Frontal cortex (tissue), 4 donors: ENCODE measurements at places on chromosomes 2 and 18.

- DNase-seq, result peak; percentile 67
Measured at GRCh38 chr2:121080013-121080772, 204.8 kb downstream of the TFCP2L1 start.

GRCh38 chr2:187358531-187358930 lies 89.5 kb downstream of the CALCRL start:
- DNase-seq, result no peak

DNA sequence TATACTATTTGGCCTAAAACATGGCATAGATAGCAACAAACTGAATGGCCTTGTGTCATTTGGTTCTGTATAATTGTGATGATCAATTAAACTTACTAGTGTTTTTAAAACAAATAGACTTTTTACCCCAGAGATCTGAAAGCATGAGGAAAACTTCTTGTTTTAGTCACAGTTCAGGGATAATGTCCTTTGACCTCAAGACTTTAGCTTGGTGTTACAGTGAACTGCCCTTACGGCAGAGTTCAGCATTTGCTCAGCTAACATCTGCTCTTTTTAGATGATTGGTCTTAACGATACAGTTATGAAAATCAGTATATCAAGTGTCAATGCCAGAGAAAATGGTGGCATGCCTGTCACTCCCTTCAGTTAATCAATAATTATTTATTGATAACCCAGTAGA lies 429.2 kb downstream of the PARD3B start:
- DNase-seq, result no peak

- DNase-seq, result no peak
Measured at GRCh38 chr2:234395891-234396420, 100.9 kb downstream of the ARL4C start.

GRCh38 chr18:12287131-12287681 lies 20.8 kb upstream of the TUBB6 start:
- no peak for DNase-seq

- DNase-seq, result no peak
Measured at GRCh38 chr2:31404827-31405226, 9.7 kb downstream of the XDH start.

GRCh38 chr2:24247592-24247991 lies 72.7 kb downstream of the FAM228A start:
- no peak for DNase-seq

DNA sequence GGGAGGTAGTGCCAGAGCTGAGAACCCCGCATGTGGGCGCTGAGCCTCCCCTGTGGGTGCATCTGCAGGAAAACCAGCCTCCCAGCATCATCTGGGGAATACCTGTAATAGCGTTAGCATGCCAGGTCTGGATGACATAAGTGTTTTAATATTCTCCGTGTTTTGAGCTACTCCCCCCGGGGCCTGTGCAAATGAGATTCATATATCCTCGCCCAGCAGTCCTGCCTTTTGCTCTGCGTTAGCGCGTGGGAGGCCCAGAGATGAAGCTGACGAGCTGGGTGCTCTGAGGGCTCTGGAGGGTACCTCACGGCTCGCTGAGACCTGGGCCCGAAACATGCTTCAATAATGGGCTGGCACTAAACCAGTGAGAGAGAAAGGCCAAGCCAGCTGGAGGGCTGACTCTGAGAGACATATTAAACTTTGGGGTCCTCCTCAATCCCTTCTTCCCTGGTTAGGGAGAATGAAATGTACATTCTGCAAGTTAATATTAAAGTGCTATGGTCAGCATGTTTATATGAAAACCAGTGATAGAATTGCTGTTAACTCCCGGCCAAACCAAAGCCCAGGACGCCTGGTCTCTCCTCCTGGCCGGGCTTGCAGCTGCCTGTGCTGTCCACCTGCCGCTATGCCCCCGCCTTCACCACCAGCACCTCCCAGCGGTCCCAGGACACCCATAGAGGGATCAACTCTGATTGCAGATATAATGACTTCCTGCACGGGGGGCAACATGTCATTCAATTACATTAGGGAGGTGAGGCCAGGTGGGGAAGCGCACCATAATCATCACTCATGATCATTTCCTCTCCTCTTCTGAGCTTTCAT lies 77.0 kb downstream of the EDAR start:
- DNase-seq, result no peak

DNA sequence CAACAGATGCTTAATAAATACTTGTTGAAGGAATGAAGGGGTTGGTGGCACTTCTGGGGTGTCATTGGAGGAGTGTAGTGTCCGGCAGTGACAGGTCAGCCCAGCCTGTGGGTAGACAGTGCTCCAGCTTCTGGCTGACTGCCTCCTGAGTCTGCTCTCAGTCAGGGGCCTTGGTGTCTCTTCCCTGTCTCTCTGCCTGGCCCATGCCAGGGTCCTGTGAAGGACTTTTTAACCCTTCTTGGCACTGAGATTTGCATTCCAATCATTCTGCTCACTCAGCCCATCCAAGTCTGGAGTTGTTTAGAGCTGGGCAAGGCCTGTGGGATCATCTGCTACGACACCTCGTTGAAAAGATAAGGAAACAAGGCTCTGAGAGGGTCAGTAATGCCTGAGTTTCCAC lies 1.4 kb upstream of the KCNK3 start:
- no peak for DNase-seq

DNA sequence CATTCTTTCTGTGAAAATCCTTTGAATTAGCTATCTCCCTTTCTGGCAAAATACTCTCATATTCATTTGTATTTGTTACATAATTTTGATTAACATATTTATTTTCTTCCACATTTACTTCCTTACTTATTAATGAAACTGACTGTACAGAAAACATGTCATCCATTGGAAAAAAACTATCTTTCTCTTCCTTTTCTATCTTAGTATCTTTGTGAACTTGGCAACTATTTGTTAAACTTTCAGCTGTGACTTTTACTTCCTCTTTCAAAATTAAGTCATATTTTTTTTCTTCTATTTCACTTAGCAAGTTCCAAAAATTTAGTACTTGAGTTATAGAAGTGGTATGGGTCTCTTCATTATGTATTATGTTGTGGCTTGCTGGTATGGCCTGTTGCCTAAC lies 2.6 kb downstream of the RAD51AP2 start:
- DNase-seq, result no peak

DNA sequence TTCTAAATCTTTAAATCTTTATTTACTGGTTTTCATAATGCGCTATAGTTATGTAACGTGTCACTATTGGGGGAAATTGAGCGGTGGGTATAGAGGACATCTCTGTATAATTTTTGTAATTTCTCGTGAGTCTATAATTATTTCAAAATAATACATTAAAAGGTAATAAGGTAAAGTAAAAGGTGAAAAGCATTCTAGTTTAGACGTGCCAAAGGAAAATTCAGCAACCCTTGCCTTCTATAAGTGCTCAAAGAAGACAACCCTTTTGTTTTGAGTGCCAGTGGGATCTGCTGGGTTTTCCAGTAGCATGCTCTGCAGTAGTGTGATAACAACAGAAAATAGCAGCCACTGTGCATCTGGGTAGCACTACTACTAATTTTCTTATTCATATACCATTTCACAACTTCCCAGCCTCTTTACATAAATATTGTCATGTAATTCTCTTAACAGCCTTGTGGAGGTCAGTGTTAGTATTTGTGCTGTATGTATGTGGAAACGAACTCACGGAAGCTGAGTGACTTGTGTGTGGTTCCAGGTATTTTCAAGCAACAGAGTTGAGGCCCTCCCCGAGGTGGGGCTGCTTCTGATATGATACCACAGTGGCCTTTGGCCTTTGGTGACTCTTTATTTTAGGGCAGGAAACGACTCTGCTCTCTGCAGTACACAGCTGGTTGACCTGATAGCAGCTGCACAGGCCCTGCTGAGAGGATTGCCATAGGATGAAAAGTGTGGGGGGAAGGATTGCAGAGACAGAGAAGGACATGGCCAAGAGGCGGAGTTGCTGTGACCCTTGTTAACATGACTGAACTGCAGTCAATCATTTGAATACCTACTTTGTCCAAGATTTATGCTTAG lies 104.5 kb downstream of the TDRD15 start:
- DNase-seq, result no peak

DNA sequence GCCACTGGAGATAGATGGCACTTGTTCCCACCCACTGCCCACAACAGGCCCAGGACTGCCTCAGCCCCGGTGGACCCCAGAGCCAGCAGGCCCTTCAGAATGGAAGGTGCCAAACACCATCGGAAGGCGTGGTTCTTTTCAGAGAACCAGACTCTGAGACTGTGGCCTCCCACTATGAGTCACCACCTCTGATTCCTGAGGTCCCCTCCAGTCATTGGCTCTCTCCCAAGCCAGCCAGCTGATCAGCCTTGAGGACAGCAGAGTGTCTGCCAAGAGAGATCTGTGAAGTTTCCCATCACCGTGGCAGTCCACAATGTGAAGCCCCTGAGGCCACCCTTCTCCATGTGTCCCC lies 10.4 kb upstream of the MAP3K2 start:
- DNase-seq, result peak; percentile 72

DNA sequence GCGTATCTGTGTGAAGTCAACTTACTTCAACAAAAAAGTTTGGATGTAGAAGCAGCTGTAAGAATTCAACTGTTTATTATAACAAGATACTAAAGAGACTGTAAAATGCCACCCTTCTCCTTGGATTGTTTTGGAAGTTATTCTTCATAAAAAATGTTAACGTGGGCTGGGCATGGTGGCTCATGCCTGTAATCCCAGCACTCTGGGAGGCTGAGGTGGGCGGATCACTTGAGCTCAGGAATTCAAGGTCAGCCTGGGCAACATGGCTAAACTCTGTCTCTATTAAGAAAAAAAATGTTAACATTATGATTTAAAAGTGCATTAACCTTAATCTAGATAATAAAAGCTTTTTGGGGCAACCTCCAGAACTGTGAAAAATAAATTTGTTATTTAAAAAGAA lies 7.7 kb downstream of the CIAO1 start:
- DNase-seq, result no peak

DNA sequence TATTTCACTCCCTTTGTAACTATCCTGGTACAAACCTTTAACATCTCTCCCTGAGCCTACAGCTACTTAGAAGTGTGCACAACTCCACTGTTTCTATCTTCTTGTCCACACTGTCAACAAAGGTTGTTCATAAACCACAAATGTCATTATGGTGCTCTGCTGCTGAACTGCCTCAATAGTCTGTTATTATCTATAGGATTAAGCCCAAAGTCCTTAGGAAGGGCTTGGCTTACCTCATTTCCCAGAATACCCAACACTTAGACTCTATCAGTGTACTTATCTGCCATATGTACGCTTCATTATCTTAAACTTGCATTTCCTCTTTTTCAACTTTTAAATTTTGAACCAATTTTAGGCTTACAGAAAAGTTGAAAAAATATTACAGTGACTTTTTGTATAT lies 94.2 kb downstream of the HNMT start:
- DNase-seq, result no peak

DNA sequence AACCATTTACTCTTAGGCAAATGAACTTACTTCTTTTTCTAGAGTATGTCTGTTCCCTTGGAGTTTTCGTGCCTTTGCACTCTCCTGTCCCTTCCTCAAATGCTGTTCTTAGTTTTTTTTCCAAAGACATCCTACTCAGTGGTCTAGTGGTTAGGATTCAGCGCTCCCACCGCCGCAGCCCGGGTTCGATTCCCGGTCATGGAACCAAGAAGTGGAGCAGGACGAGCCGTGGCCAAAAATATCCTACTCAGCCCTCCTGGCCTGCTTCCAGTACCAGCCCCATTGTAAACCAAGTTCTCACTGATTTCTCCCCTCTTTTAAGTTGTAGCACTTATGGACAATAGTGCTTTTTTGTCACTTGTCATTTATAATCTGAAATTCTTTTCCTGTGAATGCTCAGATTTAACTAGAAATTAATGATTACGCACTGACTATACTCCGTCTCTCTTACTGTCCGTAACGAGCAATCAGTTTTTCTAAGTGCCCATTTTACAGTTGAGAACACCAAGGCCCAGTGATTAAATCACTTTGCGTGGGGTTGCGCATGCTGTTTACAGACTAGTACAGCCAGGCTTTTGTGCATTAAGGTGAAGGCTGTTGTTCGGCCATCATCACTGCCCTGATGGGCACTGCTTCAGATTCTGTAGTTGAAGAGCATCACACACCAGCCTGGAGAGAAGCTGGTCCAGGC lies 17.9 kb downstream of the GREB1 start:
- DNase-seq, result no peak

DNA sequence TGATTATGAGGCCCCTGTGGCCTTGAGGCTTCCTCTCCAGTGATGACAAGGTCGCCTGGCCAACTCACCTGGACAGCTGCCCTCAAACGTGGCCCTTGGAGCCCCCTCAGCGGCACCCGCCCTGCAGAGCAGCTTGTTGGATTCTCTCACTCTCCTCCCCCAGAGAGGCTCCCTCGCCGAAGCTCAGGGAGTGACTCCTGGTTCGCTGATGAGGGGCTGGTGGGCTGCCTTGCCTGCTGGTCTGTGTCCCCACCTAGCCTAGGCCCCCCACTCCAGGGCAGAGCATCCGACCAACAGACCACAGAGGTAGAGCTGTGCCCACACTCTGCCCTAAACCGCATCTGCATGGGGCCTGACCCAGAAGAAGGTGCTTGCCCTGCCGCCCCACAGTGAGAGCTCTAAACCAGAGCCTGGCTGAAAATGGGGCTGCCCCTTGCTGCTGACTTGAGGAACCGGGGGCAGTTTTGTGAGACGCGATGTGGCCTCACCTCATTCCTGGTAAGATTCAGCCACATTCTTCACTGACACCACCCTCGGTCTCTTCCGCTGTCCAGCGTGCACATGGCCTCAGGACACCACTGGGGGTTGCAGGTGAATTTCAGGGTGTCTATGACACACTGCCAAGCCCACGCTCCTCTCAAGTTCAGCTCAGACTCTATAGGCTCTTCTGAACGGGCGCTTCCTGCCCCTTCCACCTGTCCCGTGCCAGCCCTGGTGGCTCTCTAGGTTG lies 131.6 kb downstream of the CABLES1 start:
- DNase-seq, result no peak

GRCh38 chr2:228446734-228447133 lies 265.2 kb upstream of the SPHKAP start:
- no peak for DNase-seq

- DNase-seq, result no peak
Measured at GRCh38 chr2:66573416-66573815, 138.5 kb downstream of the MEIS1 start.

DNA sequence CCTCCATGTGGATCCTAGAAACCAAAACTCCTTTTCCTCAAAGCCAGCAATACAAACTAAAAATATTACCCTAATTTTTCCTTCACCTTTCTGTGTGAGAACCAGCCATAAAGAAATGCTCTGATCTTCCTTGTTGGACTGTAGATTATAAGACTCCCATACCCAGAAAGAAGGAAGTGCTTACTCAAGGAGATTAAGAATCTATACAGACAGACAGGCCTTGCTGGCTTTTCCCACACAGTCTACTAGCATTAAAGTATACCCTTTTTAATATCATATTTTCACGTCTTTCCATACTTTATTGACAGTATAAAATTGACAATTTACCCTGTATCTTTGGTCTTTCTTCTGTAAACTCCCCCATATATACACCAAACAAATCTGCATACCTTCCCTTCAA lies 139.0 kb downstream of the GULP1 start:
- no peak for DNase-seq
